HuH-7.5 (cell line): ENCODE measurements at places on chromosomes 16 and 17.
A peak's percentile ranks its signal among the peaks of the same experiment; 100 is the strongest.

- DNase-seq = no peak
These were observed 210.0 kb downstream of the C16orf95 start for GRCh38 chr16:87107201-87107600.

- DNase-seq = no peak
These were observed 29.9 kb downstream of the CLUH start for GRCh38 chr17:2681650-2682049.

GRCh38 chr16:89256651-89257254 is 39.2 kb downstream of the ZNF778 start:
- DNase-seq = peak; percentile 83

- DNase-seq = peak; percentile 23
These were observed 5.9 kb downstream of the BBS2 start for GRCh38 chr16:56513972-56514371.

- no peak for DNase-seq
These were observed 4.1 kb downstream of the SLC7A6OS start for GRCh38 chr16:68306633-68307032.

GRCh38 chr17:71922439-71922838 is 198.4 kb upstream of the SOX9 start:
- DNase-seq = no peak

DNA sequence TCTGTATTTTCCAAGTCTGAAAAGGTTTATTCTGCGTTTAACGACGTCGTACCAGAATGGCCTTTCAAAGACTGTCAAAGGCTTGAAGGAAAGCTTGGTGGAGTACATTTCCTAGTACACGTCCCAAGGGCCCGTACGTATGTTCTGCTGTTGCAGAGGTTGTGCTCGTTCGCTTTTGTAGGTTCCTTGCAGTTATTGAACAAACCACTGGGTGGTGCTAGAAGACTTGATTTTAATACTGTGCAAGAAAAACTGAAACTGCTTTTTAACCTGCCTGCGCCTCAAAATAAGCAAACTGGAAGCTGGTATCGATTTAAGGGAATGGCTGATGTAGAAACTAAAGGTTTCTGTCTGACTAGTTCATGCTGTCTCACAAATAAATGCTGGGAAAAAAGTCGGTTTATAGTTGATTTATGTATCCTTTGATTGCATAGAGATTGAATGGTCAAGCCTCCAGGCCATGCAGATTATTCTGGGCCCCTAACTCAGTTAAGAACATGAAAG is 54.6 kb downstream of the USP10 start:
- peak; percentile 56 for DNase-seq
